Left kidney (tissue), 8 donors: ENCODE measurements at places on chromosomes 6 and 20.

DNA sequence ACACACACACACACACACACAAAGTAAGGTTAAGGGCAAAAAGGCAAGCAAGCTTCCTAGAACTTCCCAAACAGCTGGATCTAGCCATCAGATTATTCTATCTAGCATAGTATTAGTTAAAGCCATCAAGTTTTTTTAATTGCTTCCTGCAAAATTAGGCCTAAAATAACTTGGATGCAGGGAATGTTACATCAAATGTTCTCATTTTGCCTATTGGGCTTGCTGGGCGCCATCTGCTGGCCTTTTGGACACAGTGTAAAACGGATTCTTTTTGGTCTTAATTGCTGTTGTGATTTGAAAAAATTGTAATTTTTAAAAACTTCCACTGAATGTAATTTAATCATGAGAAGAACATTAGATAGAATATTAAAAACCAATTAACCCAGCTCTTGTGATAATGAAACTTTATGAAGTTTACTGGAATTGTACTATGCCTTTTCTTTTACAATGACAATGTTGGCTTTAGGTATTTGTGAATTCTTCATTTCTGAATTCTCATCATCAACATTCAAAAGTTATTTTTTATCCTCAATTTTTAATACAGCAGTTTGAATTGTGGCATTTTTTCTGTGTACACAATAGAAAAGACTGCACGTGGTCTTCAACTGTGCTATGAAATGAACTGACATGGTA, 6.8 kb downstream of the MKKS start:
- peak; percentile 57 for DNase-seq

GRCh38 chr6:131754088-131754487, 43.3 kb upstream of the CTAGE9 start:
- DNase-seq = no peak

GRCh38 chr6:128242765-128243403, 277.5 kb downstream of the PTPRK start:
- DNase-seq = no peak

GRCh38 chr6:41673704-41674000, 35.4 kb downstream of the MDFI start:
- DNase-seq = no peak

DNA sequence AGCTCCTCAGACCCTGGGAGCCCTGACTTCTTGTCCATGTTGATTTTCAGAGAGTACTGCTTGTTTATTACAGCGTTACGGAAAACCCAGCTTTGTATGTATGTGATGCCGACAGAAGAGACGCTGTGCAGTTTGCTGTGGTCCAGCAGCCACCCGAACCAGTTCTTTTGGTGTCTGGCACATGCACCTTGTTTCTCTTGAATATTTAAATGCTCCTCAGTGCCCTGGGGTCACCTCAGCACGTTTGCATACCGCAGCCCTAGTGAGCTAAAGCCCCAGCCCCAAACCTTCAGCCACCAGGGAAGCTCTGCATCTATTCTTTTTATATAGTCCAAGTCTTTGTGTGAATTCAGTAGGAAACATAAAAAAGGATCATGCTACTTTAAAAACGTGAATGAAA, 39.9 kb downstream of the AFDN start:
- no peak for DNase-seq

DNA sequence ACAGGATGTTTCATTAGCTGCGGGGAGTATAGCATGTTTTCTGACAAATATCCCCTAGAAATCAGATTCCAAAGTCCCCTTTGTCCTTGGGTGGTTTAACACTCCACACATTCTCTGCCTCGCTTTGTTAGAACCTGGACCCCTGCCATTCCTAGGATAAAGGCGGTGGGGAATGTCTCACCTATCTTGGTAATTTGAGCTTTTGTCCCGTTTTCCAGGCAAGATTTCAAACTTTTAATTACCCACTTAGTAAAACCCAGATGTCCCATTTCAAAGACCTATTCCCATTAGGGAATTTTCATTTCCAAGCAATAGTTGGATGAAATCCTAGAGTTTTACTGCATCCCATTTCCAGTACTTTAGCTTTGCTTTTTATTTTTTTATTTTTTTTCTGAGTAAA, 501.0 kb upstream of the MAP3K7 start:
- DNase-seq = peak; percentile 40

DNA sequence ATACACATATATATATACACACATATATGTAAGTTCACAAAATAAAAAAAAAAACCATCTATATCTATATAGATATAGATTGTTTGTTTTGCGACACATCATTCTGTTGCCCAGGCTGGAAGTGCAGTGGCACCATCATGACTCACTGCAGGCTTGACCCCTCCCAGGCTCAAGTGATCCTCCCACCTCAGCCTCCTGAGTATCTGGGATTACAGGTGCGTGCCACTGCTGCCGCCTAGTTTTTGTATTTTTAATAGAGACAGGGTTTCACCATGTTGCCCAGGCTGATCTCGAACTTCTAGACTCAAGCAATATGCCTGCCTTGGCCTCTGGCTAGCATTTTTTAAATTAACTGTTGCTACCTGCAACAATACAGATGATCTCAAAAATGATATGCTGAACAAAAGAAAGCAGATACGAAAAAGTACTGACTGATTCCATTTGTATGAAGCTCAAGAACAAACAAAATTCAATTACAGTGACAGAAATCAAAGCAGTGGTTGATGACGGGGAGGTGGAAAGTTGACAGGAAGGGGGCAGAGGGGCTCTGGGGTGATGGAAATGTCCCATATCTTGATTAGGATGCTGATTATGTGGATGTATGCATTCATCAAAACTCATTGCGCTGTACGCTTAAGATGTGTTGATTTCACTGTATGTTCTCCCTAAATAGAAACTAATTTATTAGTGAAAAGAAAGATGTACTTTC, 49.6 kb downstream of the ATXN1 start:
- DNase-seq = no peak

DNA sequence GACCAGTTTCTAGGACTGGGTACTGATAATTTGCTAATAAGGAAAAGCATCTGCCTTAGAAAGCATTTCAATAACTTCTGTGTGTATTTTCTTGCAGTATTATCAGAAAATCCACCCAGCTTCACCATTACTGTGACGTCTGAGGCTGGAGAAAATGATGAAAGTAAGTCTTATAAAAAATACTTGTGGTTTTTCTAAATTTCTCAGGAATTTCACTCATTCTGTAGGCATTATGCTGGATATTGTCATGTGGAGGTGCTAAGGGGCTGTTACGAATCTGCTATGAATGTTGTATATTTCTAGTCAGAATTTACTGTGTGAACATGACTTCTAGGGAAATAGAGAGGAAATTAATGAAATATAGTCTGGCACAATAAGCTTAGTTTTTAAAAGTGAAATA, 8.9 kb downstream of the RWDD1 start:
- no peak for DNase-seq

- DNase-seq = no peak
These were observed 46.6 kb upstream of the DEFB112 start for GRCh38 chr6:50096296-50096695.

GRCh38 chr20:56422076-56422823, 10.2 kb downstream of the CASS4 start:
- no peak for DNase-seq

- DNase-seq = no peak
These were observed 3.4 kb downstream of the PRELID3B start for GRCh38 chr20:59039233-59039632.

- no peak for DNase-seq
These were observed 422 bp downstream of the NCR3 start for GRCh38 chr6:31592396-31592771.

DNA sequence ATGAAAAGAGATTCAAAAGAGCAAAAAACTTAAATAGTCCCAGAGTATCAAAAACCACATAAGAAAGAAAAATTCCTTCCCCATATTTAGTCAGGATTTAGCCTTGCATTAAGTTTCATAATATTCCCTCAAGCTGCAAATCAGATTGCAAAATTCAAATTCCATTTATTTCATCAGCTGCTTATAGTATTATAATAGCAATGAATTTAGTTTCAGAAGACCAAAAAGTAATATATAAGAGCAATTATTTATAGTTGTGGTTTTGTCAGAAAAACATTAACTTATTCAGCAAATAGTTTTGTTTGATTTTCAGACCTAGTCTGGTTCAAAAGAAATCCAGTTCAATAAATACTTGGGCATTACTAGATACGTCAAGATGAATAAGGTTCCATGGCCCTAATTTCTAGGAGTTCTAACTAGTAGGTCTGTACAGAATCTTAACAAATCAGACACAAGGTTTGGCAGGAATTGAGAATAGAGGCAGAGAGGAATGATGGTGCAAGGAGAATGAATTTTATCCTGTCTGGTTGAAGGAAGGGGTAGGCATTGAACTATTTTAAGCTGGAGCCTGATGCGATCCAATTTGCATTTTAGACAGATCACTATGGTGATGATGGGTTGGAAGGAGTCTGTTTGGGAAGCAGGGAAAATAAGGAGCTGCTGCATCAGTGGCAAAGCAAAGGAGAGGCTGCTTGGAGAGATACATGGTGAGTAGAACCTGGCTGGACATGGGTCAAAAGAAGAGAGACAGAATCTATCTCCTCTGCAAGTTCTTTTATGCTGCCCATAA, 163.9 kb upstream of the STXBP5 start:
- no peak for DNase-seq
